ENCODE measurements at places on chromosomes 6 and 20.

DNA sequence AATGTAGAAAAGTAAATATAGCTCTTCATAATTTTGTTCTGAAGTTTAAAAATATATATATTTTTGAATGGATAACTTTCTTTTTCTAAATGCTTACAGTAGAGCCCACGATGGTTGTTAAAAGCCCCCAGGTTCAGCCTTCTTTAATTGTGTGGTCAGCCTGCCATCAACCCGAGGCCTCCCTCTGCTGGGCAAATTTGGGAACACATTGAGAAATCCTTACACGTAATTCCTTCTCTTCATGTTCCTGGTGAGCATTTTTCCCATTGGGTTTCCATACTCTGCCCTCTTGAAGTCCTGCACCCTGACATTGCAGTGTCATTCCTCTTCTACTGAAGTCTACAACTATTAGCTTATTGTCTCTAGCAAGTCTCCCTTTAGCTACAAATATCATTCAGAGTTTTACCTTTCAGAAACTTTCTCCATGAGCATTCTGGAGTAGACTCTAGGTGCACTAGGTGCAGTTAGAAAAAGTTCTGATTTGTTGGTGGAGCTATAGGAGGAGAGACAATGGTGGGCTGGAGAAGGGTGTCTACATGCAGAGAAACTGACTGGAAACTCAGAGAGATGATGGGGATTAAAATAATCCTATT lies 40.6 kb downstream of the TRIM38 start:
- peak; percentile 77 for DNase-seq

GRCh38 chr6:126199466-126199865 lies 140.4 kb upstream of the CENPW start:
- no peak for DNase-seq

GRCh38 chr6:33164665-33165373 lies 27.4 kb downstream of the COL11A2 start:
- no peak for DNase-seq

- DNase-seq = no peak
Observed at GRCh38 chr6:5898102-5898501, 108.6 kb downstream of the NRN1 start.

DNA sequence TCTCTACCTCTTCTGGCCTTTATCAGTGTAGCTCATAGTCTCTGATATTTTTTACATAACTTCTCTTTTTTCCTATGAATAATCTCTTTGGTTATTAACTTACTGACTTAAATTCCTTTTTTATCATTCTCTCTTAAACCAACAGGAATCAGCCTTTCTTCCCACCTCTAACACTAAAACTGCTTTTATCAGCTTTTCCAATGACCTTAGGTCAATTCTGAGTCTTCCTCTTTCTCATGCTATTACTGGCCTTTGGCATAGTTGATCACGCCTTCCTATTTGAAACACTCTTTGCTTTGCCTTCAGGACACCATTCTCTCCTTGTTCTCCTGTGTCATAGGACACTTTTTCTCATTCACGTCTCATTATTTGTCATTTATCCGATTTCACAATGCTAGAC lies 8.1 kb upstream of the HINT3 start:
- DNase-seq = no peak

DNA sequence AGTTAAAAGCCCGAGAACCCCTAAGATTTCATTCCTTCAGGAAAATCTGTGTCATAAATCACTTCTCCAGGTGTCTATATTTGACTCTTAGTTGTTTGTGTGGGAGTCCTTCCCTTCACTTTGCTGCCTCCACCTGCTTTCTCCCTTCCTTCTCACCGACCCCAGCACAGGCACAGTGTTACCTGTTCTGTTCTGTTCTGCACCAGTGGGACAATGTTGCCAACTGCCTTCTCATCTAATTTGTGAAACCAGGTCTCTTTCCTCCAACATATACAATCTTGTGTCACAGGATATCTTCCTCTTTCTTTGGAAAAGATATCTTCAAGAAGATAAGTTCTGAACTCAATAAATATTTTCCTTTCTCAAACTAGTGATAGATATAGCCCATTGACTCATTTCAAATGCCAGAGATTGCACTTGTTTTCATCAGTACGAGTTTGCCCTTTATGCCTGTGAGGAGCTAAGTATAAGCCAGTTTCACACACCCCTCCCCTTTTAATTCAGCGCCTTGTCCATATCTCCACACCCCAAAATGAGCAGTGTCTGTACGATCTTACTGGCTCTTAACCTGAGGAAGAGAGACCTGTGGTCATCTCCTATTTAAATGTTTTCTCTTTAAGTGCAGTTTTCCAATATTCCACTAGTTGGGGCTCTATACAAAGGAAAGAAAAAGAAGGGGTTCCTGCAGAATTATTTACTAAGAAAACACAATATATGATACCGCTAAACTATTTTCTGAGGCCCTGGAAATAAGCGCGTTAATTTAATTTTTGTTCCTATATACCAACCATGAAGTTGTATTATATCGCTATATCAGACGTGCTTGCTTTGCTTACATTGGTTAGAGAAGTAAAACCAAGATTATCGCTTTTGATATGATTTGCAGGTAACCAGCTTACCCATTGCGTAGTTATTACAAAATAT lies 81.6 kb upstream of the PREP start:
- no peak for DNase-seq

- peak; percentile 79 for DNase-seq
Observed at GRCh38 chr6:43247114-43247999, 4.1 kb downstream of the TTBK1 start.

GRCh38 chr20:46036370-46036769 lies 7.4 kb downstream of the SLC12A5 start:
- no peak for DNase-seq

DNA sequence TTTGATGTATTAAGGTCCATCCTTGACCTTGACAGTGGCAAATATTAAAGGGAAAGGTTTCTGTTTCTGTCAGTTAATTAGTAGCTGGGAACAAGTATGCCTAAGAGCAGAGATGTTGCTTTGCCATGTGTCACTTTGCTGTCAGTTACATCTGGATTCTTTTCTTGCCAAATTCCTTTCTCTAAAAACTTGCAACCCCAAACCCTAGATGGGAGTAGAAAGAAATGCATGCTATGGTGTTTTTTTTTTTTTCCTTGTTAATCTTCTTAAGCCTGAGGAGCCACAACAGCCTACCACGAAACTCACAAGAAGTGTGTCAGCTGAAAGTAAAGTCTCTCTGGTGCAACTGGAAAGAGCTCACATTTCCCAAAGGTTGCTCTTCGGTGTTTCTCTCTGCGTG lies 18.0 kb upstream of the CLDN20 start:
- no peak for DNase-seq

- no peak for DNase-seq
Observed at GRCh38 chr20:46827718-46828458, 66.8 kb upstream of the EYA2 start.

DNA sequence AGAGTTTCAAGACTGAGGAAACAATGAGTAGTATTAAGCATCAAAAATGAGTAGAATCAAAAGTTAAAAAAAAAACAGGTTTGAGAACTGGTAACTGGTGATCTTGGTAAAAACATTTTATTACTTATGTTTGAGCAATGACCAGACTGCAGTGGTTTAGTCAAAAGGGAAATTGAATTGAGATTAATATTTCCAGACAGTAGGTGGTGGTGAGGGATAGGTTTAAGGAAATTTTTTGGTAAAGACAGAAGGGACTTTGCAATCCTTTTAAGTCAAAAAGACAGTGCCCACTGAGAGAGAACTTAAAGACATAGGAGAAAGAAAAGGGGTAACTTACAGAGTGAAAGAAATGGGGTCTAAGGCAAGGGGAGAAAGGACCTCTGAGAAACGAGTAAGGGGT lies 156.9 kb downstream of the ASCC3 start:
- DNase-seq = no peak

- DNase-seq = no peak
Observed at GRCh38 chr20:2698912-2699311, 6.3 kb downstream of the EBF4 start.

DNA sequence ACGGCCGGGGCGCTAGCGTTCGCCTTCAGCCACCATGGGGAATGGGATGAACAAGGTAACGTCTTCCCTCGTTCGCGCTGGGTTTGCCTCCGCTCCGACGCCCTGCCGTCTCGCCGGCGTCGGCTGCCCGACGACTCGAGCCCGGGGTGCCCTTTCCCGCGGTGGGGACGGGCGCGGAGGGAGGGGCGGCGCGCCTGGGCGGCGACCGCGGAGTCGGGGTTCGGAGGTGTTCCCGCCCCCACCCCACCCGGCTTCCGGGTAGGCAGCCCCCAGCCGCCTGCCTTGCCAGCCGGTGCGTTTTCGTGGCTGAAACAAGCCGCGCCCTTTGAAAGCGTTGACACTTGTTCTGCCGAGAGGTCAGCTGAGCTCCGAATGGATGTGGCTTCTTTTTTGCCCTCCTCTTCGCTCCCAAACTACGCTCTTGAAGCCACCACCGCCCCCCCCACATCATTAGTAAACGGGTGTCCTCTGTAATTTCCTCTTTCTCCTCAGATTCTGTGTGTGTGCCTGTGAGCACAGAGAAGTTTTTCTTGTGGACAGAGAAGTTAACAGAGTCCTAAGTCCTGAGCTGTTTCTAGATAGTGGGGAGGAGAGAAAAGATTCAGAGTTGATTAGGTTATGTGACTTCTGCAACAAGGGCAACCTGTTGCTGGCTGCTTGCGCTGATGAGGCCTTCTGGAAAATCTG lies 362 bp downstream of the DUSP22 start:
- peak; percentile 65 for DNase-seq

DNA sequence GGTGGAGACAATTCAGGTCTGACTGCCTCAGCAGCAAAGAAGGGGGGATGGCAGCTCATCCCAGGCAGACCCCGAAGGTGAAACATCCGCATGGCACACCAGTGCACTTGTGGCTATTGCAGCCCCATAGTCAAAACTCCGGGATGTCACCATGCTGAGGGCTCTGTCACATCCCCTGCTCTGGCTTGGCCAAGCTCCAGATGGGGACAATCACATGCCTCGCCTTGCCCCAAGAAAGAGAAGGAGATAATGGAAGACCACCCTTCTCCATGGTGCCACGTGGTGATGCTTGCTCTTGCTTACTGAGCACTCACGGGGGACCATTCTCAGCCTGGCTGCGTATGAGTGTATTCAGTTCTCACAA lies 60.2 kb downstream of the RBM38 start:
- DNase-seq = no peak

GRCh38 chr6:107116328-107116892 lies 1.1 kb upstream of the BEND3 start:
- DNase-seq = peak; percentile 72

- DNase-seq = peak; percentile 54
Observed at GRCh38 chr6:7819431-7820015, 91.1 kb downstream of the TXNDC5 start.

DNA sequence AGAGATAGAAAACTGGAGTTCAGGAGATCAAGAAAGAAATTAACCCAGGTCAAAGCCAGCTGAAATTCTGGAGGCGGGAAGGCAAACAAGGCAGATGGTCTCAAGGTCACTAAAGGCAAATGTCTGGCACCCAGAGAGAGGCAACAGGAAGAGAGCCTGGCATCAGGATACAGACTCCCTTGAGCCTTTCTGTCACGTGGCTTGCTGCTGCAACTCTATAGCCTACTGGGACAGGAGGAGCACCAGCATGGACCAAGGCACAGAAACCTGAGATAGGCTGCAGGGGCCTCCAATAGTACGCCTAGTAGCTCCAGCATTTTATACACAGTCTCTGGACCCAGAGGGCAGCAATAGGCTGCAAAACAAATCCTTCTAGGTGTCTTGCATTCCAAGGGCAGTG lies 75.1 kb downstream of the SEL1L2 start:
- DNase-seq = no peak

DNA sequence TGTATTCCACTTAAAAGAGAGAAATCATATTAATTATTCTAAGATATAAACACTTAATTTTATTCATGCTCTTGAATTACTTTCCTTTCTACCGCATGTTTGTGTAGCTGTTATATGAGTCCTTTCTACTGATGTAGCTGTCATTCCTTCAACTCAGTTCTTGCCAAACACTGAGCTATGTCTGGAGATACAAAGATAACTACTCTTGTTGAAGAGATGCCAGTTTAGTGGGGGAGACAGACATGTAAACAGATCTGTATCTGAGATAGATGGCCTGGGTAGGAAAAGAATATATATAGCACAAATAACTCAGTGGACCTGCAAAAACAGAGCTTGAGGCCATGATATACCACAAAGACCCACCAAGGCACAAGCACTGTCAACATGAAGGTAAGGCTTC lies 157.3 kb downstream of the BTBD9 start:
- peak; percentile 6 for DNase-seq

DNA sequence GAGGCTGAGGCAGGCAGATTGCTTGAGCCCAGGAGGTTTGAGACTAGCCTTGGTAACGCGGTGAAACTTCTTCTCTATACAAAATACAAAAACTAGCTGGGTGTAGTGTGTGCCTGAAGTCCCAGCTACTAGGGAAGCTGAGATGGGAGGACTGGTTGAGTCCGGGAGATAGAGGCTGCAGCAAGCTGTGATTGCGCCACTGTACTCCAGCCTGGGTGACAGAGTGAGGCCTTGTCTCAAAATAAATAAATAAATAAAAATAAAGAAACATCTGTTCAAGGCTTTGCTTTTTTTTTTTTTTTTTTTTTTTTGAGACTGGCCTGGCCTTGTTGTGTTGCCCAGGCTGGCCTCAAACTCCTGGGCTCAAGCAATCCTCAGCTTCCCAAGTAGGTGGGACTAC lies 23.7 kb upstream of the SLC23A2 start:
- no peak for DNase-seq

- DNase-seq = no peak
Observed at GRCh38 chr6:38701551-38701950, 1.4 kb downstream of the GLO1 start.

- no peak for DNase-seq
Observed at GRCh38 chr6:105917038-105917695, 169.0 kb upstream of the PRDM1 start.
